Aorta (tissue), 5 donors: ENCODE measurements at places on chromosomes 4 and X.

DNA sequence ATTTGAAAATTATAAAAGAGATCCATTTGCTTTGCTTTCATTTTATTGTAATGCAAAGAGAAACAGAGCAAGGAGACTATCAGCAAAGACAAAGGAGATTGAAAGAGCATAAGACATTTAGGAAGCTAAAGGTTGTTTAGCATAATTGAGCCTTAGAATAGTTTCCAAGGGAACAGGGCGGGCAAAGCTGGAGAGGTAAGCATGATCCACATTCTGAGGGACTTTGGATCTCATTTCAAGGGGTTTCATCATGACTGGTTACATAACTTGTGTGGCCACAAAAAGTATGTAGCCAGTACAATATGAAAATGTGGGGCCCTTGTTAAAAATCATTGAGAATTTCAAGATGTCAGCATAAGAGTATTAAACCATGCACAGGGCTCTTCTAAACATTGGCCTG, 406.5 kb downstream of the RPA4 start:
- DNase-seq: no peak

DNA sequence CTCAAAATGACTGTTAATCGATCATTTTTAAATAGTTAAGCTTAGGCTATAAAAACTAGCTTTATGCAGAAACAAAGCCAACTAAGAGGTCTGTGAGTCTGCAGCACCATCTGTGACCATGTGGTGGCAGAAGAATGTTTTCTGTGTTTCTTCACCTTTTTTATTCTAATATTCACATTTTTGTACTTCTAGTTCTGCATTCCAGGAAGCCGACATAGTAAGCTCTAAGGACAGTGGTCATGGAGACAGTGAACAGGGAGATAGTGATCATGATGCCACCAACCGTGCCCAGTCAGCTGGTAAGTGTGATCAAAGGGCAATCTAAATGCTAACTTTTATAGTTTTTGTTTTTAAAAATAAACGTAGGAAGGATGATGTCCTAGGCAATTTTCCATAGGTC, 5.6 kb downstream of the PCDH10 start:
- no peak for DNase-seq

DNA sequence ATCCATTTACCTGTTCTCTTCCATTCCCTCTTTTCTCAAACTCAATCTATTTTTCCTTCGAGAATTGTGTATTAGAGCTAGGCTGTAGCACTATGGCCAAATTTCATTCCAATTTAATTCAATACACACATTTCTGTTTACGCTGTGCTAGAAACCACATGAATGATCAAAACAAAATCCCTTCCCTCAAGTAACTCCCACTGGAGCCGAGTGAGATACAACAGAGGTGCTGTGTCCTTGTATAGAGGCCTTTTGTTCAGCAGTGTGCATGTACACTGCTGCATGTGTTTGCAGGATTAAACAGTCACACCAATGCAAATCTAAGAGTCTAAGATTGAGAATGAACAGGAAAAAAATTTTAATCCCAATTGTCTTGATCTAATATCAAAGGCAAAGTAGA, 734.2 kb downstream of the RAPGEF2 start:
- no peak for DNase-seq

DNA sequence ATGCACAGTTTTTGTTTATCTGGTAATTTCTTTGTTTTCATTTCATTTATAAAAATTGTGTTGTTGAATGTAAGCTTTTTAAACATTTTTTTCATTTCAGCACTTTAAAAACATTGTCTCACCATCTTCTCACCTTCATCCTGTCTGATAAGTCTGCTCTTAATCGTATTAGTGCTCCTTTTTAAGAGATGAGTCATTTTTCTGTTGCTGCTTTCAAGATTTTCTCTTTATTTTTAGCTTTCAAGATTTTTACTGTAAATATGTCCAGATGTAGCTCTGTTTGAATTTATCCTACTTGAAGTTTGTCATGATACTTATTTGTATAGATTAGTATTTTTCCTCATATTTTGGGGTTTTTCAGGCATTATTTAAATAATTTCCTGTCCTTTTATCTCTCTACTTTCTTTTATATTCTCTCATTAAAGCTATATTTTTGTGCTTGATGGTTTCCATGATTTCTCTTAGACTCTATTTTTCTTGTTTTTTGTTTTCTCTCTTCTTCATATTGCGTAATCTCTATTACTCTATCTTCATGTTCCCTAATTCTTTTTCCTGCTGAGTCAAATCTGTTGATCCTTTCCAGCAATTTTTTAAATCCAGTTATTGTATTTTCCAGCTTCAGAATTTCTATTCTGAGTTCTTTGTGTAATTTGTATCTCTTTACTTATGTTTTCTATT, 1400.4 kb upstream of the PCDH7 start:
- no peak for DNase-seq

- DNase-seq: no peak
Measured at GRCh38 chrX:132740316-132741123, 217.9 kb downstream of the HS6ST2 start.

GRCh38 chr4:15333692-15334633, 93.9 kb upstream of the C1QTNF7 start:
- DNase-seq: no peak

- DNase-seq: no peak
Measured at GRCh38 chr4:112523008-112523721, 7.2 kb upstream of the NEUROG2 start.

GRCh38 chrX:9844936-9845577, 58.8 kb downstream of the SHROOM2 start:
- no peak for DNase-seq

- no peak for DNase-seq
Measured at GRCh38 chrX:134592303-134592702, 66.0 kb downstream of the PLAC1 start.

DNA sequence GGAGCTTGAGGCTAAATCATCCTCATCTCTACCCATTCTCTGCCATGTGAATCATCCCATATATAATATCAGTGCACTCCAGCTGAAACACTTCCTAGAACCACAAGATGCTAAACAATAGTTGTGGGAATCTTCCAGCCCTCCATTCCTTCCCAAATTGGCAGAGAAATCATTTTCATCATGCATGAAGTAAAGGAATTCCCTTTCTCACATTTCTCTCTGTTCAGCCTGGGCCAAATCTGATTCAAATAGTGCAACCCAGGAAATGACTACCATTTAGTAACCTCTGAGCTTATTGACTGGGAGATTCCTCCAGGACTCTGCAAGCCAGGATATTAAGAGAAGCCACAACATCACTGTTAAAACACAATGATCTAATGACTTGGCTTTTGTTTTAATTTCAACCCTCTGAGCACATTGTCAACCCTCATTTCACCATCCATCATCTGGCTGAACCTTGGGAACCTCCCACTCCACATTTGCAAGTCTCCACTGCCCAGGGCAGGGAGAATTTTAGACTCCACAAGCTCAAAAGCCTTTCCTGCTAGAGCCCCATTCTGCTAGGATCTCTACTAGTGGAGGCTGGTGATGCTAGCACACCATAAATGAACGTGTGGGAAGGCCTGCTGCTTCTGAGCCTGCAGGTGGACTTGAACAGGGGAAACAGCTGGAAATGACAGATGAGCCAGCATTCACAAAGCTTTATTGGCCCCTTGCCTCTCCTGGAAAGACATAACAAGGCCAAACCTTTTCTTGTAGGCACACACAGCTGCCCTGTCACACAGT, 133.9 kb downstream of the TET2 start:
- no peak for DNase-seq

DNA sequence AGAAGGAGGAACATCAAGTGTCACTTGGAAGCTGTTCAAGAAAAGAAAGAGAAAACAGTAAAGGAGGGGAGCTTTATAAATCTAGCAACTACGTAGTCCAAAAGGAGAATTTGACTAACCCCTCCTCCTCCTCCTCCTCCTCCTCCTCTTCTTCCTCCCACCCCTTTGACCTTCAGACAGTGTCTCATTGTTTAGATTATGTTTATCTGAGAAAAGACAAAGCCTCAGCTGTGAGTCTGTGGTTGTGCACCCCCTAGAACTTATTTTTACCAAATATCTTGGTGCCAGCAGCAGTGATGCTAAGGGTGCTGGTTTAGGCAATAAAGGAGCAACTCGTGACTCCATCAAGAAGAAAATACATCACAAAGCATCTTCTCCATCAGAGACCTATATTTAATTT, 68.9 kb upstream of the BMP2K start:
- no peak for DNase-seq

DNA sequence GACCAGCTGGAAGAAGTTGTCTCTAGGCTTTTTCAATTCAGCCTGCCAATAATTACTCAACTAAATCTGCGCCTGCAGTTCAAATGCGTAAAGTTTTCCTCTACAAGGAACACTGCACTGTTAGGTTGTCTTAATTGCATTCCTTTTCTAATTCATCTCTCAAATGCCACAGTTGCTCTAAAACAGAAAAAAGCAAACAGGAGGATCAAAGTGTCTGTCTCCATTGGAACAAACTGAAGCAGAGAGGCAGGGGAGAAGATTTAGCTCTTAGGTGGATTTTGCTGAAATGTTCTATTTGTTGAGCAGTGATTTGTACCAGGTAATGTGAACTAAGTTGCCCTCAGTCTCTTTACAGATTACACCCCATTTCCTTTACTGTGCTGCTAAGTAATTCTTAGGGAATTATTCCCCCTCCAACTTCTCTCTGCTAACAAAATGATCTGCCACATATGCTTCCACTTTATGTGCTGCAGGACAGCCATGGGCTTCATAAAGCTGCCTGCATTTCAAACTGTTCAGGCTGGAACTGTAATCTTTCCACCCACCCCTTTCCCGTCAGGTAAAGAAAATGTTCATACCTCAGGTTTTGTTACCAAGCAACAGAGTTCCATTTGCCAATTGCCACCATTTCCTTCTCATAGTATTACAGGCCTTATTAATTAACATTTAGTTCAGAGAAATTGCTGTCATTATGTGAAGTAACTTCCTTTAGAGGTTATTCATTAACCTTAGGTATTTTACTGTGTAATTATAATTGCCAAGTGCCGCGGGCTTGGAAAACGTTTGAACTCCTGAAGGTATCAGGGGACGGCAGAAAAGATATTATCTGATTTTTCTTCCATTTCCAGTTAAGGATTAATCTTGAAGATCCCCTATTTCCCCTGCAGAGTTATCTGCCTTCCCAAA, 149.3 kb downstream of the SPRY1 start:
- DNase-seq: no peak

DNA sequence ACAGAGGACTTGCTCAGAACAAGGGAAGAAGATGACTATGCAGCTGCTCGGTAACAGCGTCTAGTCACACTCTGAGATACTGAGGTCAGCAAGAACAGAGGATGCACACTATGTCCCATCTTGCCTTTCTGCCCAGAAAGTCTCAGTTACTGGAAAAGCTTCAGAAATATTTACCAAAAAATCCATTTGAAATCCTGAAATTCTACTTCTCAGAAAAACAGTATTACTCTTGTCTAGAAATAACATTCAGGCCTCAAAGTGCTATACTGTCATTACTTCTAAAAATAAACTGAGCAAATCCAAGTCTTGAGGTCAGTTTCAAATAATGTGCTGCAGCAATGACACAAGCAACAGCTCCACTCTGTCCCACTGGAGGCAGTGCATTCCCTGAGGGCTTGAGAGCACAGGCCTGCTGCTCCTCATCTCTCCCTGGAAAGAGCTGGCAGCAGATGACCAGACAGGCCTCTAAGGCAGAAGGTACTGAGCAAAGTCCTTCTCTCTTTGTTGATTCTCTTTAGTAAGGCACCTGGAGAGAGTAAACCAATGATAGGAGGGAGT, 76.9 kb downstream of the CAMK2D start:
- DNase-seq: peak; percentile 74

DNA sequence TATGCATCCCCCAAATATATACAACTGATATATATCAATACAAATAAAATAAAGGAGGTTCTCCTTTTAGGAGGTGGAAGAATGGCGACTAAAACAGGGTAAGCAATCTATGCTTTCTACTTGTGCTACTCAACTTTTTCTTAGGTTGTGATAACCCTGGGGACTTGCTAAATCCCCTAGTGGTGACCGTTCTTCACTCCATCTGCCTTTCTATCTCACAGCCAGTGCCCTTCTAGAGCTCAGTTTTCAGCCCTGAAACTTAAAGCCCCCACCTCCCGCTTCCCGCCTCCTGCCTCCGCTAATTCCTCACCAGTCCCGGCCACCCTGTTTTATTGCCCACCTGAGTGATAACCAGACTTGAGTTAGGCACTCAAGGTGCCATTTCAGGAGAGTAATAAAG, 15.5 kb upstream of the ESX1 start:
- no peak for DNase-seq

GRCh38 chr4:156779042-156779441, 192.6 kb downstream of the PDGFC start:
- no peak for DNase-seq

DNA sequence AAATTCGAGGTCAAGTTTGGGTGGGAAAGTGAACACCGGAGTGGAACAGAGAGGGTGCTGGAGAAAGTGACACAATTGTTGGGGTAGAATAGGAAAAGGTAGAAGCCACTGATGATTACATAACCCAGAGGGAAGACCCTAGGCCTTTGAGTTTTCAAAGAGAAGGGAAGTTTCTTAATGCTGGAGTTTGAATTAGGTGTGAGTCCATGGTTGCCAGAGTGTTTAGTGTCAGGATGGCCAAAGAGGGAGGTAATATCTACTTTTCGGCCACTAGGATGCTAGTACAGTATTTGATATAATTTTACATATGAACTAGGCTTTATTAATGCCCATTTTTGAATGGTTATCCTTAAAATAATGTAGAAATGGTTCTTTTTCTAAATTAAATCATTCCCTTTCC, 5.4 kb downstream of the BCORL1 start:
- DNase-seq: no peak

- DNase-seq: no peak
Measured at GRCh38 chr4:30116401-30116800, 603.8 kb upstream of the PCDH7 start.

DNA sequence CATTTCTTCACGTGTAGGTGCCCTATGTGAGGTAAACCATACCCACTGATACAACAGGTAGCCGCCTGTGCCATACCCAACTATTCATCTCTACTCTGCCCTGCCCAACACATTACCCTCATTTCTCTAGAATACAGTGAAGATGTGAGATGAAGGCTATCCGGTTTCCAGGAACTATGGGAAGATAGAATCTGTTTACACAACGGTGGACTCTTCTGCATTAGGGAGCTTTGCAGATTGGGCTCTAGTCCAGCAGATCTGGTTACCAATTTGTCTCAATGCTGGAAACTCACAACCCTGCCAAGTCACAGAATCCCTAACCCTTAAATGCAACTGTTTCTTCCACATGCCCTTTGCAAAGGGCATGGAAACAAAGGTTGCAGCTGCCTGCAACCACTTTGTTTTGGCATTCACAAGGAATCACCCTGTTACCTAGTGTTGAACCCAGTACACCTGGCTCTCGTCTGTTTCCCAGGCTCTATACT, 6.4 kb upstream of the SLAIN2 start:
- DNase-seq: no peak
